ENCODE measurements at places on chromosomes 5 and 9. TPM values are rescaled to one million over a fixed set of nuclear protein-coding genes. Genes with fewer than 3 reads are reported as not detected.

The SLC4A9 gene
- total RNA-seq: not detected

The GABRA6 gene
- total RNA-seq: not detected

GRCh38 chr9:127430415-127430814 is 6.2 kb downstream of the ZNF79 start:
- no peak overlapping the region for H3K4me3 ChIP-seq
- DNase-seq: no peak
- H3K36me3 ChIP-seq: peaks cover 67% of the 10 kb centered on the region
- no peak overlapping the region for H3K27ac ChIP-seq

- no peak overlapping the region for H3K4me3 ChIP-seq
- H3K36me3 ChIP-seq: no peaks in the 10 kb centered on the region
- H3K27me3 ChIP-seq: no peaks in the 10 kb centered on the region
- DNase-seq: no peak
- H3K27ac ChIP-seq: no peak overlapping the region
Measured at GRCh38 chr5:13704396-13704795, 240.1 kb downstream of the DNAH5 start.

DNA sequence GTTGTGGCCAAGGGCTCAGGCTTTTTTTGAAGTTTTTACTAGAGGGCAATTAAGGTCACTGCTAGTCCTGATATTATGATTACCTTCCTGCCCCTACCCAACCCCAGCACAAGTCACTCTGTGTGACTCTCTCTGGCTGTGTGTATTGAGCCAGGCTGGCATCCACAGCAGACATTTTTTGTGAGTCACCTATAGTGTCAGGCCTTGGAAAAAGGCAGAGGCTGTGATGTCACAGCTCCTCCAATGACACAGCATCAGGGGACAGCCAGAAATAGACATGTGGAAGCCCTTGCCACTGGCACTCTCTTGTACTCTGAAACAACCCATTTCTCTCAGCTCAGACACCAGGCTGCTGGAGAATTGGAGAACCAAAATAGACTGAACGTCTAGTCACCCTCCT is 145.4 kb downstream of the NMUR2 start:
- peak; percentile 18 for DNase-seq
- no peaks in the 10 kb centered on the region for H3K27me3 ChIP-seq
- no peaks in the 10 kb centered on the region for H3K4me1 ChIP-seq
- no peaks in the 10 kb centered on the region for H3K36me3 ChIP-seq

GRCh38 chr5:110377361-110377760 is 349.1 kb downstream of the TMEM232 start:
- no peak overlapping the region for H3K27ac ChIP-seq
- no peak for DNase-seq
- no peaks in the 10 kb centered on the region for H3K36me3 ChIP-seq
- H3K27me3 ChIP-seq: no peaks in the 10 kb centered on the region

- H3K4me3 ChIP-seq: no peak overlapping the region
- DNase-seq: no peak
- H3K4me1 ChIP-seq: no peaks in the 10 kb centered on the region
Measured at GRCh38 chr5:174139623-174140022, 94.1 kb downstream of the NSG2 start.

DNA sequence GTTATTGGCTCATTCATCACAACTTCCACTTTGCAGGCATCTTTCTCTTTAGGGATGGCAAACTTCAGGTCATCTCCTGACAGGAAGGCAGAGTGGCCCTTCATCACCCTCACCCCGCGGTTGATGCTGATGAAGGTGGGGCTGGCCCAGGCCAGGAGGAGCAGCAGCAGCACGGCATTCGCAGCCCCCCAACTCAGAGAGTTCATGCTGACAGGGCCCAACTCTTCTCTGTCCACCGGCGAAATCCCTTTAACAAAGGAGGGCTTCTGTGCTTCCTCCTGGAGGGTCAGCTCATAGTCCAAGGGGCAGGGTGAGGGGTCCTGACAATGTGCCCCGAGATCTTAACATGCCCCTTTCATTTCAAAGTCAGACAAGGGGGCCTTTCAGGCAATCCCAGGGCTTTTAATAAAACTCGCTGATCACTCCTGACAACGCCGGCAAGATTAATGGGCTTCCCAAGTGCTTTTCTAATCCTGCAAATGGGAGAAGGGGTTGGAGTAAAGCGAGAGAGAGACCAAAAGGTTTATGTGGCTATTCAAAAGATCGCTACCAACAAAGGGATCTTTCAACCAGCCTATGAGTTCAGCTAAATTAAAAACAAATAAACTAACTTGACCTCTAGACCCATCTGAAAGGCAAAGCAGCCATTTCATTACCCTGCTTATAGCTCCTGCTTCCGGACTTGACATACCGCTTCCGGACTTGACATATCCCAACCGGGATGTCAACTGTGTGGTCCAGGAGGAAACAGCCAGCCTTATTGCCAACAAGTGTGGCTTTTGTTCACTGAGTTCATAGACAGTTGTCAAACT is 41.2 kb downstream of the FREM1 start:
- no peak overlapping the region for H3K4me3 ChIP-seq
- no peaks in the 10 kb centered on the region for H3K27me3 ChIP-seq
- DNase-seq: no peak
- no peaks in the 10 kb centered on the region for H3K4me1 ChIP-seq
- no peaks in the 10 kb centered on the region for H3K36me3 ChIP-seq

DNA sequence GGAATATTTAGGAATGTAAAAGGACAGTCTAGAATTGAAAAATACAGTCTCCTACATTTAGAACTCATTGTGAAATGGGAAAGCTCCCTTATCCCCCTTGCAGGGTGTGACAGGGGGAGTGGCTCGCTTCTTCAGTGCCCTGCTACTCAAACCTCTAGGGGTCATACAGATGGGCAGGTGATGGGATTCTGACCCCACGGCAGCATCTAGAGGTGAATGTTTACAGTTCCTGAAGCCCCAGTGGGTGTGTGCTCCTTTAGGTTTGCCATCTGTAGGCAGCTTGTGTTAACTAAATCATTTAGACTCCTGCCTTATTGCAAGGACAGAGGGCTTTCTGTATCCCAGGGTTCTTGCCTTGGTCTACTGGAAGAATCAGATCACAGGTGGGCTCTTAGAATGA is 271.0 kb upstream of the MPDZ start:
- H3K4me1 ChIP-seq: no peaks in the 10 kb centered on the region
- no peak overlapping the region for H3K27ac ChIP-seq
- no peak overlapping the region for H3K4me3 ChIP-seq

The EDIL3 gene
- 0.34 TPM for total RNA-seq

- no peak for DNase-seq
- H3K4me3 ChIP-seq: no peak overlapping the region
- no peaks in the 10 kb centered on the region for H3K4me1 ChIP-seq
- no peak overlapping the region for H3K27ac ChIP-seq
Measured at GRCh38 chr5:71948206-71948605, 159.1 kb upstream of the MAP1B start.

GRCh38 chr5:22542340-22542739 is 310.8 kb downstream of the CDH12 start:
- H3K4me3 ChIP-seq: no peak overlapping the region
- no peak for DNase-seq
- no peaks in the 10 kb centered on the region for H3K27me3 ChIP-seq
- no peak overlapping the region for H3K27ac ChIP-seq

GRCh38 chr9:108683245-108683644 is 172.5 kb downstream of the ACTL7B start:
- H3K4me1 ChIP-seq: no peaks in the 10 kb centered on the region
- no peak overlapping the region for H3K4me3 ChIP-seq
- H3K27me3 ChIP-seq: no peaks in the 10 kb centered on the region
- no peaks in the 10 kb centered on the region for H3K36me3 ChIP-seq
- DNase-seq: no peak
- H3K27ac ChIP-seq: no peak overlapping the region

- H3K27ac ChIP-seq: no peak overlapping the region
- H3K4me3 ChIP-seq: no peak overlapping the region
- no peak for DNase-seq
- H3K36me3 ChIP-seq: no peaks in the 10 kb centered on the region
- H3K4me1 ChIP-seq: peaks cover 8% of the 10 kb centered on the region
Measured at GRCh38 chr5:154947778-154948177, 6.9 kb downstream of the MRPL22 start.

DNA sequence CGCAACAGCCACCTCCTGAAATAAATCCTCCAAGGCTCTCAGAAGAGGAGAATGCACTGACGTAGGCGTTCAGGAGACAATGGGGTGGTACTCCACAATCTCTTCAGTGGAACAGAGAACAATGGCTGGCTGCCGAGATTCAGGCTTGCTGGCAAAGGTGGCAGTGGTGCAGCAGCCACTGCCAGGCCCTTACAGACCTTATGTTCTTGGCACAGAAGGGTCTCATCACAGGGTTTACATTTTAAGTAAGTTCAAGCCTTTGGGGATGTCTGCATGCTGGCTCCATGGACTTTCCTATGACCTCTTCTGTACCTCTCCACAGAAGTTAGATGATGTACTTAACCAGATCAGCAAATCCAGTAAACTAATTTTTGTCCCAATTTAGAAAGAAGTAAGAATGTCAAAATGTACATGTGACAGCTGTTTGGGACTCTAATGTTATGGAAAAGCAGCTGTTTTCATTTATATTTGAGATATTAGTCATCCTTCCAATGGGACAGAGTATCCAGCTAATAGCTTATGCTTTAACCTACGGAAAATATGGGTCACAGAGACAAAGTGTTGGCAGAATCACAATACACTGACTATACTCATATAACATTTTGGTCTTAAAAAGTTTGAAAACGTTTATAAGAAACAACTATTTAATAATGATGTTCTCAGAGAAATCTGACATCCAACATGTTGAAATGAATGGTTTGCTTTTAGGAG is 180.9 kb downstream of the MAPKAP1 start:
- no peak overlapping the region for H3K4me3 ChIP-seq
- no peaks in the 10 kb centered on the region for H3K4me1 ChIP-seq
- DNase-seq: no peak
- H3K36me3 ChIP-seq: no peaks in the 10 kb centered on the region

- H3K27me3 ChIP-seq: no peaks in the 10 kb centered on the region
- peaks cover 8% of the 10 kb centered on the region for H3K4me1 ChIP-seq
- no peak overlapping the region for H3K4me3 ChIP-seq
- no peak for DNase-seq
Measured at GRCh38 chr5:136012041-136012804, 16.6 kb upstream of the TGFBI start.

The AK1 gene
- total RNA-seq: 369 TPM

DNA sequence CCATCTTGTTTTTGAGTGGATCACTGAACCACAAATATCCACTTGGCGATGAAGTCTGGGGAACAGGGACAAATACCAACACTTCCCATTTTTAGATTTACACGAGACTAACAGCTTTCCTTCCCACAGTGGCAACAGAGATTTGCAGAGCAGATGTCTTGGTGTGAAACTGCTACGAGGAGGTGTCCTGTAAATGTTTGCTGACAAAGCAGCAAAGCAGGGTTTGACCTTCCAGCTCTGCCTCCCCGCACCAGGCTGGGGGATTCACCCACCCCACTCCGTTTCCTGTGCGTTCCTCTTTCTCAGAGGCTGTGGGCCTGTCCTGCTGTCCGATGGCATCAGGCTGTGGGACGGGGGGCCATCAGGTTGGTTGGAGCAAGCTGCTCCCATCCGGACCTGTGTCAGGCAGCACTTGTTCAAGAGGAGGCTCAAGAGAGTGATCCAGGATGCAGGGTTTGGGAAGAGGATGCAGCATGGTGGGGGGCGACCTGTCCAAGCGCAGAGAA is 693 bp upstream of the RGS3 start:
- H3K4me3 ChIP-seq: no peak overlapping the region
- H3K4me1 ChIP-seq: peaks cover 26% of the 10 kb centered on the region
- H3K36me3 ChIP-seq: no peaks in the 10 kb centered on the region
- DNase-seq: no peak
- H3K27me3 ChIP-seq: no peaks in the 10 kb centered on the region

- DNase-seq: no peak
- H3K27me3 ChIP-seq: no peaks in the 10 kb centered on the region
- H3K4me3 ChIP-seq: no peak overlapping the region
Measured at GRCh38 chr9:128986671-128987070, 39.2 kb downstream of the NUP188 start.

GRCh38 chr9:84636436-84636835 is 33.1 kb upstream of the NTRK2 start:
- H3K4me3 ChIP-seq: no peak overlapping the region
- no peaks in the 10 kb centered on the region for H3K36me3 ChIP-seq
- no peak for DNase-seq
- no peaks in the 10 kb centered on the region for H3K27me3 ChIP-seq

The UBE2QL1 gene
- 12.9 TPM for total RNA-seq

DNA sequence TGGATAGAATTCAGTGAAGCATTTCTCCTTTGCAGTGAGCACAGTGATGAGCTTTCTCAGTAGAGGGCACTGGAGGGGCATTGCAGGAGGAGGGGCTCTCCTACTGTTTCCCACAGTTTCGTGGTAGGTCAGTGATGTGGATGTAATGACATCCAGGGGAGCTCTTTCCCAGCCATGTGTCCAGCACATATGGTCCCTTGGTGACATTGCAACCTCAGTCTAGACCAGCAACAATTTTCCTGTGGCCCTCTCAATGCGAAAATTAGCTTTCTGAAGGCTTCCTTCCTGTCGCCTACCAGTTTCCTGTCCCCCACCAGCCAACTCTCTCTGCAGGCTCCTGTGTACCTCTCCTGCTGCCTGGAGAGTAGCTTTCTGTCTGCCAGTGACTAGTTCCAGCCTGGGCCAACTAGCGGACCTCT is 6.9 kb upstream of the PDCL start:
- H3K27ac ChIP-seq: no peak overlapping the region
- H3K4me3 ChIP-seq: no peak overlapping the region
- DNase-seq: no peak
- H3K27me3 ChIP-seq: no peaks in the 10 kb centered on the region
- no peaks in the 10 kb centered on the region for H3K4me1 ChIP-seq
- no peaks in the 10 kb centered on the region for H3K36me3 ChIP-seq

GRCh38 chr5:116922532-116922931 is 347.9 kb upstream of the SEMA6A start:
- no peak overlapping the region for H3K4me3 ChIP-seq
- H3K27me3 ChIP-seq: no peaks in the 10 kb centered on the region
- no peak overlapping the region for H3K27ac ChIP-seq
- H3K36me3 ChIP-seq: no peaks in the 10 kb centered on the region

DNA sequence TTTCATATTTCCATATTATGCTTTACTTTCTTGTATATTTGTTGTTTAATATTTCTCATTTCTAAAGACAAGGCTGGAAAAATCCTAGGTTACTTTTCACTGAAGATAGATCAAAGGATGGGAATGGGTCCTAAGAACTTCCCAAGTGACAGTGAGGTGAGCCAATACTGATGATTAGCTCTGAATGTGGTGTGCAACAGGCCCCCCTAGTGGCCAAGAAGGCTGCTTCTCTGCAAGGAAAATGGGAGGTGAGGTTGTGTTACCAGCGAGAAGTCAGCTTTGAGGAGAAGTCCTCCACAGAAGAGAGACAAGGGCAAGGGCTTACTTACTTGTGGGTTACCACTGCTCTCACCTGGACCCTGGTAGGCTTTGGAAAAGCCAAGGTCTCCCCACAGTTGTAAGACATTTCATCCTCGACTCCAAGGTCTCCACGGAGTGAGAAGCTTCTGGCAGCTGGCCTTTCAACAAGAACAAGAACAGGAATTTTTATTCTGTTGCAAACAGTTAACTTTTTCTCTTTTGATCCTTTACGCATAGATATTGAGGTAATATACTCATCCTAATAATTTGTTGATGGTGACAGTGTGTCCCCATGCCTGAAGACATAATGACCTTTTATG is 69.9 kb downstream of the MAMDC2 start:
- peak; percentile 68 for DNase-seq
- no peaks in the 10 kb centered on the region for H3K27me3 ChIP-seq
- H3K36me3 ChIP-seq: no peaks in the 10 kb centered on the region
- H3K4me3 ChIP-seq: no peak overlapping the region
- H3K4me1 ChIP-seq: peaks cover 5% of the 10 kb centered on the region

- no peak overlapping the region for H3K27ac ChIP-seq
- peaks cover 54% of the 10 kb centered on the region for H3K36me3 ChIP-seq
- no peaks in the 10 kb centered on the region for H3K27me3 ChIP-seq
- no peak overlapping the region for H3K4me3 ChIP-seq
Measured at GRCh38 chr9:127406799-127407491, 10.0 kb downstream of the SLC2A8 start.

Measured in psoas muscle (tissue), 8 donors.